Activated CD4-positive, alpha-beta memory T cell treated with anti-CD3 and anti-CD28 coated beads for 36 hours (primary cell): ENCODE measurements at places on chromosomes 11 and 22. TPM values are rescaled to one million over a fixed set of nuclear protein-coding genes. Genes with fewer than 3 reads are reported as not detected.

DNA sequence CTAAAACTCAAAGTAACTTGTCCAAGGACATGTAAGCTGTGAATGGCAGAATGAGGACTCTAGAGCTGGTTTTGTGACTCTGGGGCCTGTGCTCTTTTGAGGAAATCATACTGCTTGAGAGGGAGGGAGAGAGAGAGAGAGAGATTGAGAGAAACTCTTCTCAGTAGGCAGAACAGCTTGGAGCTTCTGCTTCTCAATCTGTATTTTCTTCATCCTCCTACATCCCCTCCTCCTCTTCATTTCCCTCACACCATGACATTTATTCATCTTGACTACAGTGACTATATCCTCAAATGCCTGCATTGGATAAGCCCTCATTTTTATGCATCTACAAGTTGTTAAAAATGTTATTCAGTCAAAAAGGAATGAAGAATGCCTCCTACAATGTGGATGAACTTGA is 23.7 kb upstream of the OR10D3 start:
- DNase-seq, result no peak

- DNase-seq, result no peak
Observed at GRCh38 chr11:67584881-67585873, 1.6 kb downstream of the GSTP1 start.

GAS2 gene
- total RNA-seq, result 1.1 TPM

- peak; percentile 4 for DNase-seq
Observed at GRCh38 chr11:2588809-2589537, 110.8 kb downstream of the KCNQ1OT1 start.
